ENCODE measurements at places on chromosomes 2 and 18. TPM values are rescaled to one million over a fixed set of nuclear protein-coding genes. Genes with fewer than 3 reads are reported as not detected.

The HOXD8 gene
- total RNA-seq: 41.2 TPM

The CRYGC gene
- not detected for total RNA-seq

The CD207 gene
- total RNA-seq: 0.19 TPM

The LIMS2 gene
- 19.0 TPM for total RNA-seq

- no peak overlapping the region for H3K27ac ChIP-seq
- DNase-seq: no peak
- no peaks in the 10 kb centered on the region for H3K36me3 ChIP-seq
- H3K27me3 ChIP-seq: no peaks in the 10 kb centered on the region
Measured at GRCh38 chr2:207724113-207724512, 12.7 kb downstream of the CCNYL1 start.

DNA sequence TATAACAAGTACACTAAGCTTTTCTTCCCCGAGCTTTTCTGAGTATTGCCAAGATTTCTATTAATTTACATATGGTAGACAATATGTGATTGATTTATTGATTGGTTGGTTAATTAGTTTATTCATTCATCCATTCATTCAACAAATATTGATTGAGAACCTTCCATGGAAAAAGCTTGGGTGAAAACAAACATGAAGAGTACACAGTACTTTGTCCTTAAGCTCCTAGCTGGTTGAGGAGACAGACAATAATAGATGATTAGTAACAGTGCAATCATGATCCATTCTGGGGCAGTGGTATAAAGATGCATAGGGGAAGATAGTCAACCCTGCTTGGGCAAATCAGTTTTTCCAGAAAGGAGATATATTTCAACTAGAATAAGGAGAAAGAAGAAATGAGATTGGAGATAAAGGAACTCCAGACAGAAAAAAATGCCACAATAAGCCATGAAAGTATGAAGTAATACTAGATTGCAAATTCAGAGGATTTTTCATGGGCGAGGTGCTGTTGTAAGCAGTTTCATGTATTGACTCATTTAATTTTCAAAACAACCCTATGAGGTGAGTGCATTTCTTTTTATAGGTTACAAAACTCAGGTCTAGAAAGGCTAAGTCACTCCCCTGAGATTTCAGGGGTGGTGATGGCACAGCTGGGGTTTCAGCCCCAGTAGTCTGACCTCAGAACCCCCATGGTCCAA, 129.5 kb downstream of the RND3 start:
- no peaks in the 10 kb centered on the region for H3K27me3 ChIP-seq
- H3K4me3 ChIP-seq: no peak overlapping the region

DNA sequence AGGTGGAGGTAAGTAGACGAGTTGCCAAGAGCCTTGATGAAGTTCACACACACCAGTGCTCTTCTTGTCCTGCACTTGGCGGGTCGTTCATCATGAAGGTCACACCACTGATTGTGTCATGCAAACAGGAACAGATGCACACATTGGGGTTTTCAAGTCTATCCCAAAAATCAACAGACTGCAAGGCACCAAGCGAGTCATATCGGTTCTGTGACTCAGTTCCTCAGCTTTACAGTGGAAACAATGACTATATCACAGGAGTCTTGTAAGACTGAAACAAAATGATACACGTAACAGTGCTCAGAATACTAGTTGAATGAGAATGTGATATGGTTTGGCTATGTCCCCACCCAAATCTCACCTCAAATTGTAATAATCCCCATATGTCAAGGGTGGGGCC, 526.9 kb upstream of the ID2 start:
- no peaks in the 10 kb centered on the region for H3K27me3 ChIP-seq
- no peaks in the 10 kb centered on the region for H3K36me3 ChIP-seq
- no peak overlapping the region for H3K27ac ChIP-seq
- H3K4me3 ChIP-seq: no peak overlapping the region
- no peaks in the 10 kb centered on the region for H3K4me1 ChIP-seq

GRCh38 chr2:64514008-64514407, 10.1 kb upstream of the AFTPH start:
- H3K4me3 ChIP-seq: no peak overlapping the region
- no peaks in the 10 kb centered on the region for H3K27me3 ChIP-seq
- H3K4me1 ChIP-seq: no peaks in the 10 kb centered on the region
- DNase-seq: no peak

DNA sequence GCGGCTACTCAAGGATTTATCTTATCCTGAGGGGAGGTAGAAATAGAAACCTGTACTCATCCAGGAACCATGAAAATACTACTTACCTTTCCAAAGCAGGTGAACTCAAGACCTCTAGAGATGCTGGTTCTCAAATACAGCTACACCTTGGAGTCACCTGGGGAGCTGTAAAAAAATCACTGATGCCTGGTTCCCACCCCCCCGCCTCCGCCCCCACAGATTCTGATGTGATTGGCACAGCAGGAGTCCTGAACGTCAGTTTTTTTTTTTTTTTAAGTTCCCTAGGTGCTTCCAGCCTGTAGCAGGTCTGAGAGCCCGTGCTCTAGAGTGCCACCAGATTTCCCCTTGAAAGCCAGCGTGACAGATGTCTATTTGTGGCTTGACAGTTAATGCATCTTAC, 113.6 kb downstream of the MRO start:
- no peak overlapping the region for H3K4me3 ChIP-seq
- no peak overlapping the region for H3K27ac ChIP-seq
- H3K4me1 ChIP-seq: no peaks in the 10 kb centered on the region
- no peaks in the 10 kb centered on the region for H3K36me3 ChIP-seq
- H3K27me3 ChIP-seq: no peaks in the 10 kb centered on the region
- no peak for DNase-seq

GRCh38 chr18:53790786-53791185, 433.7 kb downstream of the MBD2 start:
- H3K4me3 ChIP-seq: no peak overlapping the region
- H3K4me1 ChIP-seq: no peaks in the 10 kb centered on the region
- no peak for DNase-seq
- no peaks in the 10 kb centered on the region for H3K27me3 ChIP-seq

GRCh38 chr2:179272406-179273192, 8.0 kb upstream of the SESTD1 start:
- peak overlapping the region; percentile 68 for H3K27ac ChIP-seq
- peaks cover 16% of the 10 kb centered on the region for H3K4me1 ChIP-seq
- no peak overlapping the region for H3K4me3 ChIP-seq

- no peak overlapping the region for H3K4me3 ChIP-seq
- DNase-seq: peak; percentile 67
- no peaks in the 10 kb centered on the region for H3K36me3 ChIP-seq
- peaks cover 9% of the 10 kb centered on the region for H3K4me1 ChIP-seq
- H3K27me3 ChIP-seq: no peaks in the 10 kb centered on the region
Measured at GRCh38 chr2:10222-10875, 36.0 kb downstream of the FAM110C start.

GRCh38 chr18:39166776-39167175, 1601.2 kb upstream of the CELF4 start:
- H3K36me3 ChIP-seq: no peaks in the 10 kb centered on the region
- H3K4me3 ChIP-seq: no peak overlapping the region
- no peak for DNase-seq
- H3K27me3 ChIP-seq: no peaks in the 10 kb centered on the region
- no peak overlapping the region for H3K27ac ChIP-seq

Measured in testis (tissue), 5 donors.